Fibroblast of skin of back (primary cell): ENCODE measurements at places on chromosomes 1 and 21.

GRCh38 chr1:184940226-184940625, 34.1 kb downstream of the NIBAN1 start:
- DNase-seq: peak; percentile 63

DNA sequence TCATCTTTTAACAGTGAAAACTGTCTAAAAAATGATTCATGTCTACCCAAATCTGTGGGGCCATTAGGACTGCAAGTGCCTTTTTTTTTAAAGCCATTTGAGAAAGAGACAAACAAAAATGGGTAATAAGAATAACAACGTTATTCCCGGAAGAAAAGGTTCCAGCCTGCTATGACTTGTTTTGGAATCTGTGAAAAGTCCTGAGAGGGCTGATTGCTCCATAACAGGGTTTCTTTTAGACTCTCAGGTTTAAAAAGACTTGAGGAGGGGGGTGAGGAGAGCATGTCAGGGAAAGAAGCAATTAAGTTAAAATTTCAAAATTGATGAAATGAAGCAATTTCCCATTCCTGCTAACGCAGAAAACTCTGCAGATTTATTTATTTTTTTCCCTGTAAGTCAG, 56.4 kb downstream of the CACHD1 start:
- no peak for DNase-seq

DNA sequence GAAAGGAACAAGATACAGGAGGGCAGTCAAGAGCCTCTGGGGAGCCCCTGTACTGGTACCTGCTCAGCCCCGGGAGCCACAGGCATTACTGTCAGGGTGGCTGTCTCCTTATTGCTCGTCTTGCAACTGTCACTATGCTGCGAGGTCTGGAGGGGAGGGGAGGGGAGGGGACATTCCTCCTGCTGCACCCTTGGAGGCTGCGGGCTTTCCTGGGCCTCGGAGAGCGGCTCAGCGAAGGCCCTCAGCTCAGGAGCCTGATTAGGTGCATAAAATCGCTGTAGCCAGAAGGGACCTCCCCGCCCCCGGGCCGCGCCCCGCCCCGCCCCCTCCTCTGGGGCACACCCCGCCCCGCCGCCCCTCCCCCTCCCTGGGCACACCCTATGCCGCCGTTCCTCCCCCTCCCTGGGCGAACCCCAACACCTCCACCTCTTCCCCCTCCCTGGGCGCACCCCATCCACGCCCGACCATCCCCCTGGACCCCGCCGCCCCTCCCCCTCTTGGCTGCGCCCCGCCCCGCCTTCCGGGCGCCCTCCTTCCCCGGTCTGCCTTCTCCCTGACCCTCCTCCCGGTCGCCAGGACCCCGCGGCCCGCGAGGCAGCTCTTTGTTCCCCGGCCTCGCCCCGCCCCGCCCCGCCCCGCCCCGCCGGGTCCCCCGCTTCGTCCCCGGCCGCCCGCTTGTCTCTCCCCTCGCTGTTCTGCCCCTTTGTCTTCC, 35.5 kb downstream of the CACHD1 start:
- no peak for DNase-seq

- no peak for DNase-seq
Measured at GRCh38 chr1:98034505-98034904, 113.7 kb upstream of the DPYD start.

DNA sequence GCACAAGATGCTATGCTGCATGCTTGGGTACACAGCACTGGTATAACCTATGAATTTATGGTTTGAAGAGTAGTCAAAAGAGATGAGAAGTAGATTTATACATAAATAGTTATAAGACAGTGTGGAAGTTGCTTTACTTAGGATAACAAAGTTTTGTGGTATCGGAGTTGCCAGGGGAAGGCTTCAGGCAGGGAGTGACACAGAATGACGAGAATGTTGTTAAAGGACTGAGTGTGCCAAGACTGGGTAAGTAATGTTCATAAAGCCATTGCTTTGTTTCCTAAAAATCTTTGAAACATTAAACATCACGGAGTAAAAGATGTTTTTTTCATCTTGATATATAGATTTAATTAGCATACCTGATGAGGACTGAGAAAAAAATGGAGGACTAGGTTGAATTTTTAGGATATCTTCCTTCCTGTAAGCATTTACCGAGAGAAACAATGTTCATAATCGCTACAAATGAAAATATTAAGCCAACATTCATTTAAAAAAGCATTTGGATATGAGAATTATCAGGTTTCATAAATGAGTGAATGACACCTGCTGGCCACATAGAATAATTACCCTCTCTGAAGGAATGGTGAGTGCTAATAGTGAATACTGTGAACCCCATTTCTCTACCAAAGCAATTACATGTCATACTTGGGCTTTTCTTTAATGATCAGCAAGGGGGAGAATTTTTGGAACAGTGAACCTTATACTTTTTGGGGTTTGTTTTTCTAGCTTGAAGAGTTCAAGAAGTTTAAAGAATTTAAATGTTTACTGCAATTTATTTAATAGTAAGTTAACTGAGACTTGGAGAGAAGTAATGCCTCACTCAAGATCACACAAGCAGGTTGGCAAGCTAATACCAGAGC, 28.4 kb downstream of the EXTL2 start:
- peak; percentile 60 for DNase-seq

GRCh38 chr1:56286506-56286905, 292.9 kb downstream of the PLPP3 start:
- DNase-seq: no peak

GRCh38 chr1:78526496-78526895, 35.7 kb downstream of the PTGFR start:
- no peak for DNase-seq

DNA sequence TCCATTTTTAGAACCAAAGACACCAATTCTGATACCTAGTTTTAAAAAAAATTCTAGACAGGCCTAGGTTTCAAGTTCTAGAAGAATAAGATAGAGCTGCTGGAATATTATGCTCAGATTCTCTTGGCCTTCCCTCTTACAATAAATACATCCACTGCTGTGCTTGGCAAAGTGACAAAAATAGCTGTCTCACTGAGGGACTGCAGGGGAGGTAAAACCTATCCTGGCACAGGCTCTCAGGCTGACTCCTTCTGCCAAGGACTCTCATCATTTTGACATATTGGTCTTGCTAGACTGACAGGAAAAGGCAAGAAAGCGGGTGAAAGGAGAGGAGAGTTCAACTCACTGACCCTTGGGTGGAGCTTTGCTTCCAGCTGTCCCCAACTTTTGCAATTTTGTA, 197.0 kb upstream of the LHX8 start:
- DNase-seq: peak; percentile 15

- no peak for DNase-seq
Measured at GRCh38 chr21:39924577-39925308, 57.5 kb downstream of the PCP4 start.

DNA sequence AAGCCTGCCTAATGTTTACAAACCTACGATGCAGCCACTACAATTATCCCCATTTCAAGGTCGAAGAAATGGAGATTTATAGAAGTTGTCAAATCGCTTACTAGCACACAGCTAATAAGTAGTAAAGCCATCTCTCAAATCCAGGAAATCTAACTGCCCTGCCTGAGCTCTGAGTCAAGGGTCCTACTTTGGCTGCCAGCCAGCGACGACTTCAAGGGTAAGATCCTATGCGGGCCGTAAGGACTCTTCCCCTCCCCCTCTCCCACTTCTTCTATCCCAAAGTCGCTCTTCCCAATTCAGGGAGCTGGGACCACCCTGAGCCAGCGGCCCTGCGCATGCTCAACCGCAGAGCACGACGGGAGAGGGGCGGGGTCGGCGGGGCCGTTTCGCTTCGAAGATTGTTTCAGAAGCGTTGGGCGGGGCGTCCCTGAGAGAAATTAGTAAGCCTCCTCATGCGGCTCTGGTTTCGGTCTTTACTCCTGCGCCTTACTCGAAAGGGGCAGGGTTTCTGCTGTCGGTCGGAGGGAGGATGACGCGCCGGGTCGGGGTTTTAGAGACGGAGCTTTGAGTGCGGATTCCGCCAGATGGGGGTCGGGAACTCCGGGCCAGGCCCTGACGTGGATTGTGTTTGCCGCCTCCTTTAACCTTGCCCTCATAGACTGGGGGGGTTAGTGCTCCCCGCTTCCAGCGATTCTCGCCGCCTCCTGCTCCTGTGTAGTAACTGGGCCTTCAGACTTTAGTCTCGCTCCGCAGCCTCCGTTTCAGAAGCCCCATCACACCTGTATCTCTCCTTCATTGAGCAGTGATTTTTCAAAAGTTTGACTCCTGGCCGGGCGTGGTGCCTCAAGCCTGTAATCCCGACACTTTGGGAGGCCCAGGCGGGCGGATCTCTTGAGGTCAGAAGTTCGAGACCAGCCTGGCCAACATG, at the start of gene ZMYM1:
ZMYM1 (plus strand) TSS at position 383 of the 928 bp plus-strand sequence. CDS start 14,603 bp downstream, outside the sequence.
- peak; percentile 88 for DNase-seq

- DNase-seq: no peak
Measured at GRCh38 chr1:211198880-211199279, 60.3 kb upstream of the RCOR3 start.

GRCh38 chr1:36096500-36097432, 8.1 kb downstream of the ADPRS start:
- DNase-seq: peak; percentile 36

GRCh38 chr1:234781241-234782065, 171.5 kb upstream of the IRF2BP2 start:
- no peak for DNase-seq

DNA sequence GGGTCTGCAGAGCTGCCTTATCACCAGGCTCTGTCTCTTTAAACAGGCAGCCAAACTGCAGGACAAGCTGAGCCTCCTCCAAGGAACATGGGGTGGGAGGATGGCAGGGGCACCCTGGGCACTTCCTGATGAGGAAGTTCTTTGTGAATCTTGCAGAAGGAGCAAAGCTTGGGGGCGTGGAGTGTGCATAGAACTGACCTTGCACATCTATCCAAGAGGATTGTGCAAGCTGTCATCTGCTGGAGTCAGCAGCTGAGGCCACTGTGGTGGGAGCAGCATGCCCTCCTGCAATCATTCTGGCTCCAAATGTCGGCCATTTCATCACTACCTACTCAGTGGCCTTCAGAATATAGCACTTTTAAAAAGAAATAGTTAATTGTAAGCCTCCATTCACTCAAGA, 182.2 kb downstream of the AJAP1 start:
- DNase-seq: no peak

DNA sequence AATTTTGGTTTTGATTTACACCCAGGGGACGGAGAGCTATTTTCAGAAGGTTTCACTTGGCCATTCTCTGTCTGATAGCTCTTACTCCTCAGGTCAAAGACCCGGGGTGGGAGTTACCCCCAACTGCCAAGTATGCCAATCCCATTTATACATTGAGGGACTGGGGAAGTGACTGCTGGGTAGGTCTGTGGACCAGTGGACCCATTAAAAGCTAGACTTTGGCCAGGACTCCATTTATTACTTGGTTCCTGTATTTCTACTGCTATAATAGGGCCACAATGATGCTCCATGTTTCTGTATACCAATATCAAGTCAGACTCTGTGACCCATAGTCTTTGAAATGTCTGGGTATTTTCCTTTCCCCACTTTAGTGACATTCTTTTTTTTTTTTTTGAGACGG, 14.6 kb downstream of the ZFYVE9 start:
- no peak for DNase-seq

GRCh38 chr1:201060586-201060985, 37.1 kb upstream of the KIF21B start:
- DNase-seq: no peak

DNA sequence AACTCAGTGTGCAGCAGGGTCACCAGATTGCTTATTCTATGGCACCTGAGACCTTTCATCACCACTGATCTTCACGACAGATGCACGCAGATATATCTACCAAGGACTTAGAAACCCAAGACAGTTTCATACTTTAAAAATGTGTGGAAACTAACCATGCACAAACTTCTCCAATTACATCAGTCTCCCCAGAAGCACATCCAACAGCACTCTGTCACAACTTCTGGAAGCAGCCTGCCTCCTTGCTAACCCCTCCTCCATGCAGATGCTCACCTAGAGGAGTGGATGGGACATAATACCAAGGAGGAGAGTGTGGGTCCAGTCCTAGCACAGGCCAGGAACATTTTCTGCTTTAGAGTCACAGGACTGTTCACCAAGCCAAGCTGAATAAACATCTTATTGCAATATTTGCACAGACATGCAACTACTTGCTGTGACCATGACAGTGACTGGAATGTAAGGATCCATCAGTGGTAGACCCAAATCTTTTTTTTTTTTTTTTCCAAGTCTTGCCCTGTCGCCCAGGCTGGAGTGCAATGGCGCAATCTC, 69.4 kb downstream of the HIVEP3 start:
- no peak for DNase-seq

GRCh38 chr21:45641480-45642035, 2.0 kb upstream of the PCBP3 start:
- DNase-seq: no peak

GRCh38 chr1:193806079-193807048, 620.0 kb upstream of the B3GALT2 start:
- no peak for DNase-seq

GRCh38 chr1:38908821-38909220, 27.4 kb upstream of the GJA9 start:
- no peak for DNase-seq

DNA sequence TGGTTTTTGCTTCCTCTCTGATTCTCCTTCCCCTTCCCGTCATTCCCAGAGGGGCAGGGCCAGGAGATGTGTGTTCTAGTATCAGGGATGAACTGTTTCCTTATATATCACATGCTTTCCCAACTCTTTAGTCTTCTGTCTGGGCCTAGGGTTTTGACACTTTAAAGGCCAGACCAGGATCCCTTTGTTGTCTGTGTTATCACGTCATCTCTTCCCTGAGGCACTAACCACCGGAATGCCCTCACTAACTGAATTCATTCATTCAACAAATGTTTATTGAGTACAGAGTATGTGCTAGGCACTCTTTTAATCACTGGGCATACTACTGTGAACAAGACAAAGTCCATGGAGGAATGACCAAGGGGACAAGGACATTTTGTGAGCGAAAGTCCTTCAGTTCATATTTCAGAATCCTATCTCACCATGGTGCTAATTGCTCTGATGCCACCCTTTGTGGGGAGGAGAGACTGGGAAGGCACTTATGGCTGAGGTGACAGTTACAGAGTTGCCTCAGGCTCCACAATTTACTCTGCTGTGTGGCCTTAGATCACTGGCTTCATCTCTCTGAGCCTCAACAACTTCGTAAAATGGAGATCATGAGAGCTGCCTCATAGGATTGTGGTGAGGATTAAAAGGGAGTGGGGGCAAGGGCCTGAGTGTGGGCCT, 12.0 kb upstream of the ZNF362 start:
- DNase-seq: no peak

- DNase-seq: no peak
Measured at GRCh38 chr1:236809148-236809547, 14.1 kb downstream of the MTR start.

DNA sequence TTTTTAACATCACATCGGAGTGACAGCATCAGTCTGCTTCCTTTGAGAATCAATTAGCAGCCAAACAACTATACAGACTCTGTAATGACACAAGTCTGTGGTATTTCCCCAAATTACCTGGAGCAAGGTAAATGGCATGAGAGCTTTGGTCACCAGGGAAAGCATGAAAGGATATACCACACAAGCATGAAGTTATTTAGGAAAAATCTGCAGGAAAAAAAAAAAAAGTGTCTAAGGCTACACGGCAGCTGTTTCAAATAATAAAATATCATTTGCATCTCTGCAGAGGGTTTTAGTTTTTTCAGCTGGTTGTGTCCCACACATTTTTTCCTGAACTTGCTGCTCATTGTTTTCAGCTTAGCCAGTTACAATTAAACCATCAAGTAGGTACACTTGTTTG, 234.7 kb downstream of the TTLL7 start:
- DNase-seq: no peak
